Stimulated activated CD4-positive, alpha-beta T cell treated with anti-CD3 and anti-CD28 coated beads, TNF-alpha, amount 100 ng/mL, for 1 hour (primary cell): ENCODE measurements at places on chromosomes 12 and 14.

- DNase-seq: no peak
Measured at GRCh38 chr14:50762001-50762930, 68.7 kb downstream of the NIN start.

GRCh38 chr12:3138941-3139511, 61.8 kb downstream of the TSPAN9 start:
- no peak for DNase-seq

DNA sequence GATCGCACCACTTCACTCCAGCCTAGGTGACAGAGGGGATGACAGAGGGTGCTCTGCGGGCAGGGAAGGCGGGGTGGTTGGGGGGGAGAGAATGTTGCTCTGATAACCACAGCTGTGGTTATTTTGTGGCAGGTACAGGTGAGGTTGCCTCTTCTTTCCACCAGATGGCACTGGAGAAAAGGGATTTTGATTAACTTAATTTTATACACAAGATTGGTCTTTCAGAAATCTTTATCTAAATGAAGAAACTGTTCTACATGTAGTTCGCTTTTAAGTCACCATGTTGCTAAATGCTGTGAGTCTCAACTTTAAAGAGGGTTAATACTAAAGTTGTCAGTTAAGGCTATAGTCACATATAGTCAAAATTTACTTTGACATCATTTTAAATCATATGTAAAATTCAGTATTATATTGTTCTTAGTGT, 25.7 kb downstream of the FGF23 start:
- DNase-seq: no peak

DNA sequence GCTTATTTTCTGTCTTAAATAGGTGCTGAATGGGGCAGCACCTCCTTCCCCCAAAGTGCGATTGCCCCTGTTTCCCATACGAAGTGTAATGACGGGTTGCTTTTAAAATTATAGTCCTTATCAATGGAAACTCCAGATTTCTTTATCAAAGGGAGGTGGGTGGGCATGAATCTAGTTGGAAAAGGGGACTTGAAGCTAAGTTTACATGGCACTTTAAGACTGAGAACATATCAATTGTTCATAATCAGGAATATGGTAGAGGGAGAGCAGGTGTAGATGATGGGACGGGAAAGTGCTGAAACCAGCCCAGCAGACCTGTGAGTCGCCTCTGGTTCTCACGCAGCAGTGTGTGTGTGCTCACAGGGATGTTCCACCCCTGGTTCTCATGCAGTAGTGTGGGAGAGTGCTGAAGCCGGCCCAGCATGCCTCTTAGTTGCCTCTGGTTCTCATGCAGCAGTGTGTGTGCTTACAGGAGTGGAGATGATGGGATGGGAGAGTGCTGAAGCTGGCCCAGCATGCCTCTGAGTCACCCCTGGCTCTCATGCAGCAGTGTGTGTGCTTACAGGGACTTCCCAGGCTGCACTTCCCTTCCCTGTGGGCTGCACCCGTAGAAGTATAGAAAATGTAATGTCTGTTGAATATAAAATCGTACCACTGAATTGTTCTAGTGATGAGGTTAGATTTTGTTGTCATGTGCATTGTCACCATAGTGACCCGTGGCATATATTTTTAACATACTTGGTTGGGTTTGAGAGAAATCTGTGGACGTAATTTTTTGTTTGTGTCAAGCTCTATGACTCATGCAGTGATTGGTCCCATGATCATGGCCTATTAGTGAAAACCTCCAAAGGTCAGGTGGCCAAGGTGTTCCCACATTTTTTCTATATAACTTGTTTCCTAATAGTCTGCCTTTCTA, 51.6 kb downstream of the GPATCH2L start:
- DNase-seq: no peak

- DNase-seq: no peak
Measured at GRCh38 chr12:33706927-33707326, 267.3 kb upstream of the SYT10 start.

DNA sequence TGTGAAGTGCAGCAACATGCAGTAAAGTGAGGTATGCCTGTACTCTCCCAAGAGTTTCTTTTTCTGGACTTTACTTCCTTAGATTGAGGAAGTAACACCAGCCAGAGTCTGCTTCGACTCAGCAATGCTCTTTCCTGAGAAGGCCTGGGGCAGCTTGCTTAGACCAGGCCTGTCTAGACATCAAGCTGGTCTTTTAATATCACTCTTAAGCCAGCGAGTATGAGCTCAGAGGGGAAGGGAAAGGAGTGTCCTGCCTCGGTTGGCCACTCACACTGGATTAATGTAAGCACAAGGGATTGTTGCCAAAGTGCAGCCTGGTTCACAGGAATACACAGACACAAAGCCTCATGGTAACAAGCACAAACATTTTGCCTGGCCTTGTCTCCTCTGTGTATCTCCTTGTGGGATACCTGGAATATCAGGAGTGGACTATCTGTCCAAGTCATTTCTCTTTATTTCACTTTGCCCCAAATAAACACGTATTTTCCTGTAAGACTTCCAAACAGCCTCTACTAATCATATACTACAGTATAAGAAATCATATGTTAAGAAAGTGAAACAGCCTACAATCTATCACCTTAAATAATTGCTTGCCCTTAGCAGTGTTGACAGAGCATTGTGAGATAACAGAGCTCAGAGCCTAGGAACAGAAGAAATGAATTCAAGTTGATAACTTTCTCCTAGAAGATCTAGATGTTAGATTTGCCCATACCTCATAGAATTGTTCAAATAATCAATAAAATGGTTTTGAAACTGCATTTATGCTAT, 121.2 kb upstream of the DAAM1 start:
- no peak for DNase-seq

DNA sequence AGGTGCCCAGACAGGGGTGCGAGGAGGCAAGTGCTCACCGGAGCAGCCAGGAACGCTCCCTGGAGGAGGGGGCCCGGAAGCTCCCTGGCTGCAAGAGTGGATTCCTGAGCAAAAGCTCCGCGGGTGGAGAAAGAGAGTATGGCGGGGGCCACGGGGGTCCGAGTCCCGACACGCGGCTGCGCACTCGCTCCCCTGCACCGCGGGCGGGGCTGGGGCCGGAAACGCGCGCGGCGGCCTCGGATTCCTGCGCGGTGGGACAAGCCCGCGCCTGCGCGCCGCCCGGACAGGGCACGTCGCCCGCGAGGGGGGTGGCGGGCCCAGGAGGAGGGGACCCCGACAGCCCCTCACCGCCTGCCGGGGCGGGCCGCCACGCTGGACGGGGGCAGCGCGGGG, 27.8 kb upstream of the GPR132 start:
- DNase-seq: peak; percentile 41

- no peak for DNase-seq
Measured at GRCh38 chr12:116662612-116663144, 75.2 kb downstream of the SPRING1 start.

DNA sequence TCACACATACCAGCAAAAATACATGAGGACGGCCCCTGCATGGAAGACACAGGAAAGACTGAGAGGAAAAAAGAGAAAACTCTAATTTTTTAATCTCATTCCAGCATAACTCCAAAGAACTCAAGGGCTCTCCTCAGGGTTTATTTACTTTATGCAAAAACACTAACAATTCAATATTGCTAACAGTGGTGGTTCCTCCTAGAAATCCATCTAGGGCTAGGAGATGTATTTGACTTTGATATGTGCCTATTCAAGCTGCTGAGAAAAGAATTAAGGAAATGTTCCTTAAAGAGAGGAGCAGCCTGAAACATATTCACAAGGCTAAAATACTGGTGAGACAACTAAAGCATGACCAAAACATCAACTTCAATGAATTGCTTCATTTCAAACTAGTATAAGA, 57.0 kb downstream of the SLC25A21 start:
- no peak for DNase-seq

DNA sequence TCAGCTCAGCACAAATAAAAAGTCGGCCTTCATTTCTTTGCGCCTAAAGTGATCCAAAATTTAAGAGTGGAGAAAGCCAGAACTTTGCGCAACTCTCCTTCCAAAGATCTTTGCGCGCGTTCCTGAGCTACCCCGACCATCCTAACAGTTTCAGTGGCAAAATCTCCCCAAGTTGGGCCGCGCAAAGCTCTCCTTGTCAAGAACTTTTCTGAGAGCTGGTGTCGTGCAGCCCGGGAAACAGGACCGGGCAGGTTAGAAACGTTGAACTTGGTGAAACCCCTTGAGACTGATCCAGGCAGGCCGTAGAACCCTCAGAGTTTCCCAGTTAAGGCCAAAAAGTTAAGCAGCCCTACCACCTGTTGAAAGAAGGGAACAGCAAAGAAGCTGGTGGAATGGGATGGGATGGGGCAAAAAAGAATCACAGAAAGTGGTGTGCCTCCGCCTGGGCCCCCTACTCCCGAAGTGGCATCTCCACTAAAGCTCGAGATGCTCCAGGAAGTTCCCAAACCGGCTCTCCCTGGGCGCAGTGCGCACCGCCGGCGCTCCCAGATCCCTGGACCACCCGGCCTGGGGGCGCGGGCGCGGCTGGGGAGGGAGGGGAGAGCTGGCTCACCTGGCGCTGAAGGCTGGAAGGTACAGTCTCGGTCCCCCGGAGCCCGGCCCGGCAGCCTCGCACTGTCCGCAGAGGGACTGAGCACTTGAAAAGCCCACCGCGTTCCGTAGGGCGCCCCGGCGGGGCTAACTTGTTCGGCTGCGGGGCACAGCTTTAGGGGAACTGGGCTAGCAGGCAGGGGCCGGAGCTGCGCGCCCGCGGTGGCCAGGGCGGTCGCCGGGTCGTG, 768 bp downstream of the DBX2 start:
- DNase-seq: no peak

DNA sequence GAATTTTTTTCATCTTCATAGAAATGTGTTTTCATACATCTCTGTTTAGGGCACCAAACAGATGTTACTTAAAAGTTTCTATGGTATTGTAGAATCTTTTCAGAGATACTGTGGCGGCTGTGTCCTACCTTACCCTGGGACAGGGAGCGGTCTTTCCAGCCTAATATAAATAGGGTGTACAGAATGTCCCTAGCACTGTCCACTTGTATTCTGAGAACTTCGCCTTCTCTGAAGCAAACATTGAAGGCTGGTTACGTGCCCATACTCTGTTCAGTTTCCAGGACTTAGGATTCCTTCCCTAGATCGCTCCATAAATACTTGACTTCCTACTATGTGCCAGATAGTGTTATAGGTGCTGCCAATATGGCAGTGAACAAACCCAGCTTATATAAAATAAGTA, 24.3 kb upstream of the SLC38A2 start:
- no peak for DNase-seq

DNA sequence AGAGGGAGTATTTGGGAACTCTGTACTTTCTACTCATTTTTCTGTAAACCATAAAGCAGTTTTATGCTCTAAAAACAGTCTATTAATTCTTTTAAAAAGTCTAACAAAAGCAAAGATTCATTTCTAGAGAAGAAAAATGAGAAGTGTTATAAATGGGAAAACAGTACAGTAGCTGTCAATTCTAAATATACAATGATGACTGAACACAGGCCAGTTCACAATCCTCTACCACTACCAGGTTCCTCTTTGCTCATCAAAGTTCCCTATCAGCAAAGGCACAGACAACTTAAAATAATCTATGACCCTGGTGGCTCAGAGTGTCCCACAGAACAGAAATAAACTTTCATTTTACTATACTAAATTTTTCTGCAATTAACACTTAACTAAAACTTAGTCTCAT, 12.5 kb downstream of the NAA25 start:
- DNase-seq: no peak

GRCh38 chr12:6067152-6067916, 57.1 kb downstream of the VWF start:
- no peak for DNase-seq

DNA sequence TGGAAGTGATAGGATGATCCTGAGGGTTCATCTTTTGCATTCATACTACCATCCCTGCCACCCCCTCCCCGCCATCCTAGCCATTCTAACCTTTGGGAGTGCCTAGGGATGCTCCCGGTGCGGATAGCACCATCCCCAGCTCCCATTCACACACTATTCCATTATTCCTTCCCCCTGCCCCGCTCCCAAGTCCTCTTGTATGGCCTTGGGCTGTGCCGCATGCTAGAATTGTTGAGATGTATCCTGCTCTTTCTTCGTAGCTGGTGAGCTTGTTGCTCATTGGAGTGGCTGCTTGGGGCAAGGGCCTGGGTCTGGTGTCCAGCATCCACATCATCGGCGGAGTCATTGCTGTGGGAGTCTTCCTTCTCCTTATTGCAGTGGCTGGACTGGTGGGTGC, 644 bp downstream of the TSPAN31 start:
- no peak for DNase-seq

DNA sequence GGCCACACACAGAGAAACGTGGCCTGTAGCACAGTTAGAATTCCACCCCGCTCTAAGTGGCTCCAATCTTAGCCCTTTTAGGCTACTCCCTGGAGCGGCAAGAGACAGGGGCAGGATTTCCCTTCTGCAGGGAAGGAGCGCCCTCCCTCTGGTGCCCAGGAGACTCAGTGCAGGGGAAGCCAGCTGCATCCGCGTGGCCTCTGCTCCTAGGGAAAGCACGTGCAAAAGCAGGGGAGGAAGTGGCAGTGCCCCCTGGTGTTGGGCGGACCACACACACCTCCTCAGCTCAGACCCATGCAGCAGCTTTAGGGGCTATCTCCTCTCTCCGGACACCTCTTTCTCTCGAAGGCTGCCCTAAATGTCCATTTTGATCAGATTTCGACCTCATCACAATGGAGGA, 50.0 kb downstream of the SPRING1 start:
- DNase-seq: no peak

- DNase-seq: no peak
Measured at GRCh38 chr14:61498303-61498702, 176.9 kb downstream of the PRKCH start.

DNA sequence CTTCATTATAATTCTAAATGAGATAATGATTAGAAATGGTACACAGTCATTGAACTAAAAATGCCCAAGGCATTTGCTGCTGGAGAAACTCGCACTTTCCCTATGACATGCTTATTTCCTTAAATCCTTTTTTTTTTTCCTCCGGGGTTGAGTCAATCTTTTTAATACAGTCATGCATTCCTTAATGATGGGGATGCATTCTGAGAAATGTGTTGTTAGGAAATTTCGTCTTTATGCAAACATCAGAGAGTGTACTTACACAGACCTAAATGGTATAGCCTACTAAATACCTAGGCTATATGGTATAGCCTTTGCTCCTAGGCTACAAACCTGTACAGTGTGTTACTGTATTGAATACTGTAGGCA, 29.8 kb upstream of the DACT1 start:
- DNase-seq: no peak

DNA sequence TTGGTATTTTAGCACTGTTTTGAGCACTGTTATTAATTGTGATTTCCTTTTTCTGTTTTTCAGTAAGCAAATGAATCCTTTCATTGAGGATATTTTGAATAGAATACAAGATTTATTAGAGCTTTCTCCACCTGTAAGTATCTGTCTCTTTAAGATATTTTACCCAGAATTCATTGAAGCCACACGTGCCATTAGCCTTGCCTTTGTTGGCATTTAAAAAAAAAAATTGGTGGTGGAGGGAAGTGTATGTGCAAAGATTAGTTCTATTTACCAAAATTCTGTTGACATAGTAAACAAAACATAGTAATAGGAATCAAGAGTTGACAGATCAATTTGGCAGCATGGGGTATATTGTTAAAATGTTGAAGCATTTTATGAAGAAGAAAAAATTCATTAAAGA, 23.8 kb downstream of the XPOT start:
- no peak for DNase-seq

GRCh38 chr12:22598141-22598762, 26.7 kb upstream of the ETNK1 start:
- no peak for DNase-seq

GRCh38 chr12:121061831-121062230, 22.8 kb upstream of the OASL start:
- DNase-seq: no peak
